CD4-positive, alpha-beta T cell treated with Interleukin-6 for 4 hours (primary cell): ENCODE measurements at places on chromosomes 12 and 14.

DNA sequence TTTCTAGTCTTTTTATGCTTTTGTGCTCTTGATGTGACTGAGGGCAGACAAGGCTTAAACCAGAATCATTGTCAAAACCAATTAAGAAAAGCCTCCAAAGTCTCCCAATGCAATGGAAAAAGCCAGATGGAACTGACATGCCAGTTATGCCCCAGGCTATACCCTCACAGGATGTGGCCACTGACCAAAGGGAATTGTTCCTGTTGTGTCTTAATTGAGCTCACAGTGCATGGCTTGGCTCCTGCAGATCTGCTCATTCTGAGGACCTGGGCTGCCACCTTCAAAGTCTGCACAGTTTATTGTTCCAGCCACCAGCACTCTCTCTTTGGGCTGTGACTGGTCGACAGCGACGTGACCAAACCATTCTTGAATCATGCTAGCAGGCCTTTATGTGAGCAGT lies 17.1 kb upstream of the BICD1 start:
- DNase-seq, result no peak

GRCh38 chr12:72141381-72141780 lies 130.8 kb upstream of the TRHDE start:
- DNase-seq, result no peak

GRCh38 chr12:122004633-122005071 lies 17.0 kb upstream of the BCL7A start:
- DNase-seq, result no peak

GRCh38 chr14:21915826-21916225 lies 242.2 kb upstream of the OR4E1 start:
- DNase-seq, result peak; percentile 31

GRCh38 chr12:28866715-28867503 lies 282.2 kb upstream of the FAR2 start:
- no peak for DNase-seq

GRCh38 chr14:43665570-43666267 lies 841.4 kb downstream of the FSCB start:
- DNase-seq, result no peak

GRCh38 chr14:99424306-99424877 lies 56.3 kb downstream of the SETD3 start:
- DNase-seq, result no peak

DNA sequence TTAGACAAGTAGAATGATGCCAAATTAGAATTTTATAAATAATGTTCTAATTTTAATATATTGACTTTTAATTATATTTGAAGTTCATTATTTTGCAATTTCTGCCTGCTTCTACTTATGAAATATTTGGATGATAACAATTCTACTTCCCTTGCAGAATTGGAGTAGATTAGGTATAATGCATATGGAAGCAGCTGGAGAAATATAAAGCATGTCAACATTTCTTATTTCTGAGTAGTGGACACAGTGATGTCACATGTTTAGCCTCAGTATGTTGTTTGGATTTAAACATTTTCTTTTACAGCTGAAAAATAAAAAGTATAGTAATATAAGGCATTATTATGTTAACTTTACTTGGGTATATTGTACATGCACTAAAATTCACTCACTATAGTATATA lies 344.2 kb upstream of the E2F7 start:
- no peak for DNase-seq

DNA sequence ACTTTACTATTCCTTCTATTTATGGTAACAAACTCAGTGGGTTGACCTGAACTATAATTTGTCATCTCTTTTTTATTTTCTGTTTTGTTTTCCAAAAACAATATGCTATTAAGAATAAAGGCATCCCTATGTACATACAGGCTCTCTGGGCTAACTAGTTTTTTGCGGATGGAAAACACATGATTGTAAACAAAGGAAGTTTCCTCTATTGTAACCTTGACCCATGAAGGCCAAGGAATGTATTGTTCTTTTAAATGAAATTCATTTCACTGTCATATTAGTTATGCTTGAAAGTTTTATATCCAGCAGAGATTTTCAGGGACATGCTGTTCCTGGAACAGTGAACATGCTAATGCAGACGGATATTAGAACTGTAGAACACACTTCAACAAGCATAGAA lies 705.0 kb upstream of the SEL1L start:
- no peak for DNase-seq

DNA sequence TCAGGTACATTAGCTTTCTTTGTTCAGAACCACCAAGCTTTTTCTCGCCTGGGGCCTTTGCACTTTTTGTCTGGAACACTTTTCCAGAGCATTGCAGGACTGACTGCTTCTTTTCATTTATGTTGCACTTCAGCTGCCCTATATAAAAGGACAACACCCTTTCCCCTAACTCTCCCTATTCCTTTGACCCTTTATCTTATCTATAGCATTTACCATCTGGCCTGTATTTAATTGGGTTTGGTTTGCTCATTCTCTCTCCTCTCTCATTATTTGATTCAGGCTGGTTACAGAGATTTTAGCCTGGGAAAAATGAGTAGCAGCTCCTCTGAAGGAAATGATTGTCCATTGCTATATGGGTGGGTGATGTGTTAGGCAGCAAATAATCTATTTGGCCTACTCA lies 165.4 kb downstream of the KICS2 start:
- no peak for DNase-seq

- DNase-seq, result peak; percentile 59
These were observed 74.2 kb upstream of the NAP1L1 start for GRCh38 chr12:76158518-76159321.

GRCh38 chr14:68674538-68675232 lies 118.2 kb downstream of the ZFP36L1 start:
- DNase-seq, result no peak

GRCh38 chr14:38073641-38074040 lies 134.1 kb upstream of the SSTR1 start:
- no peak for DNase-seq

GRCh38 chr14:32254952-32255679 lies 52.0 kb upstream of the RNU6-8 start:
- DNase-seq, result peak; percentile 59

DNA sequence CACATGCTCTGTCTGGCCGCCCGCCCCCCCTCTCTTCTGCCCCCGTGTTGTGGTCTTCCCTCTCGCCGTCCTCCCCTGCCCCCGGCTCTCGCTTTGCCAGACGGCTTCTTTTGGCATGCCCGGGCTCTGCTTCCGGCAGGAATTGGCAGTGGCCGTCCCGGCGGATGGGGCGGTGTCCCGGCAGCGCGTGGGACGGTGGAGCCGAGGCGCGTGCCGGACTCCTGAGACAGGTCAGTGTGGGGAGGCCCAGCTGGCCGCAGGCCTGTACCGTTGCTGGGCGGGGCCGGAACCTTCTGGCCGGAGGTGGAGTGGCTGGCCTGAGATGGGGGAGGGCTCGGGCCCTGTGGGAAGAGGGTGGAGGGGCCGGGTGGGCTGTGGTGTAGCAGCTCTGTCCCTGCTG lies 17.1 kb downstream of the KIF26A start:
- no peak for DNase-seq

DNA sequence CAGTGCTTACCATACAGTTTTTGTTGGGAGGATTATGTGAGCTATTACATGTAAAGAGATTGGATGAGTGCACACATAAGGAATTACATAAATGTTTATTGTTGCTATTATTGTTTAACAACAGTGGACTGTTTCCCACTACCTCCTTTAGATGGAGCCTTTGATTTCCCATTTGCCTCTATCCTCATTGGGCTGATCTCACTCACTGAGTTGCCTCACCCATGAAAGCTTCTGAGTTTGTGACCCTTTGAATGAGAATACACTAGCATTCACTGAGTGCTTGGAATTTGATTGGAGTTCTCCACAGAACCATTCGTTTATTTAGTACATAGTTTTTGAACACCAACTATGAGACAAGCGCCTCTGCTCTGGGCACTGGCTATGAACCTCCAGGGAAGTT lies 121.0 kb downstream of the HELB start:
- no peak for DNase-seq

DNA sequence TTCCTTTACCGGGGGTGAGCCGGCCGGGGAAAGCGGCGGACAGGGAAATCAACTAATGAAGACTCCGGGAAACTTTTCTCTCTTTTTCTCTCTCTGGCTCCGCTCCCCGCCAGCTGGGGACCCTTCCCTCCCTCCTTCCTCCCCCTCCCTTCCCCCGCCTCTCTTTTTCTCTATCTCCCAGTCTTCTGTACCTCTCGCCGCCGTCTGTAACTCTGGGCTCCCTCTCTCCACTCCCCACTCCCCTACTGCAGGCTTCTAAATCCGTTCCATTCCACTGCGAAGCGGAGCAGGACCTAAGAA lies 6.9 kb upstream of the HOXC11 start:
- no peak for DNase-seq

DNA sequence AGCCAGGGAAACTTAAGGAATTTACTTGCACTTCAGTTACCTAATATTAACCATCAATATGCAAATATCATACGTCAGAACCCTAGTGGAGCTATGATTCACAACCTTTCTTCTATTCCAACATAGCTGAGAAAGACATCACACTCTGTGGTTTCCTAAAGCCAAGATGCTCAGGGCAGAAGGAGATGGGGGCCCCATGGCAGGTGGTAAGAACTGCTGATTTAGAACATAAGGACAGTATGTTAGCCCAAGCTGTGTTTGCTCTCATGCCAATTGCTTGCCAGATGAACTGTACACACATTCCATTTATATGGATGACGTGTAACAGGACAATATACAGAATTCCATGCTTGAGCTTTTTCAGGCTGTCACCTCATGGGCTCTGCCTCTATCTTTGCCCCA lies 34.6 kb downstream of the HECTD4 start:
- DNase-seq, result no peak

DNA sequence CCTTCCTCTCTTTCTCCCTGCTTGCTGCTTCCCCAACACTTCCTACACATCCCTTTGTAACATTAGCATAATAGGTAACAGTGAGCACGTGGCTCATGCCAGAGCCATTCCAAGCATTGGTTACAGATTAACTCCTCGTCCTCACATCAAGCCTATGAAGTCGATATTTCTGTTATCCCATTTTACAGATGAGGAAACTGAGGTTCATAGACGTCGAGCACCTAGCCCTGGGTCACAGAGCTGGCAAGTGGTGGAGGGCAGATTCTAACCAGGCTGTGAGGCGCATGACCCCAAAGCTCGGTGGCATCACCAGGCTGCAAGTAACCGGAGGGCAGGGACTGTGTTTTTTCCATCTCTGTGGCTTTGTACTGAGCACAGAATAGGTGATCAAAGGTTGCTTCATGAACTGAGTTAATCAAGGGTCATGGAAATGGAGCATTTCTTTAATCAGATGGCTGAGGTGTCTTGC lies 5.7 kb upstream of the SERPINA1 start:
- no peak for DNase-seq

DNA sequence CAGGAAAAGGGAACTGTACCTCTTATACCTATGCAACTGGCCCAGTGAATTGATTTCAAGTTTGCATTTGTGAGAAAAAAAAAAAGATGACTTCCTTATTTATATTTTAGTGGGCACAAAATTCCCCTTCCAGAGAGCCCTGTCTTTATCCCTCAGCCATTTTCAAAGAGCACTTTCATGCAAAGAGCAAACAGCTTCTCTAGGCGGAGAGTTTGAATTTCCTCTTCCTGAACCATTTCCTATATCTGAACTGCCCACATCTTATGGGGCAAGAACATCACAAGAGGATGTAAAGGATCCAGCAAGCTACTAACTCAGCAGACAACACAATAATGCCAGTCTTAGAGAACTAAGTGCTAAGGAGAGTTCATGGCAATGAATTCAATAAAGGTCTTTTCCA lies 22.3 kb upstream of the PLXNC1 start:
- no peak for DNase-seq

GRCh38 chr12:51517800-51518199 lies 73.2 kb upstream of the SCN8A start:
- no peak for DNase-seq

- no peak for DNase-seq
These were observed 60.7 kb downstream of the NTF3 start for GRCh38 chr12:5492562-5492961.

GRCh38 chr12:122963941-122964265 lies 2.4 kb downstream of the ABCB9 start:
- DNase-seq, result no peak

- DNase-seq, result peak; percentile 29
These were observed 1.5 kb downstream of the BIN2 start for GRCh38 chr12:51322452-51322851.

DNA sequence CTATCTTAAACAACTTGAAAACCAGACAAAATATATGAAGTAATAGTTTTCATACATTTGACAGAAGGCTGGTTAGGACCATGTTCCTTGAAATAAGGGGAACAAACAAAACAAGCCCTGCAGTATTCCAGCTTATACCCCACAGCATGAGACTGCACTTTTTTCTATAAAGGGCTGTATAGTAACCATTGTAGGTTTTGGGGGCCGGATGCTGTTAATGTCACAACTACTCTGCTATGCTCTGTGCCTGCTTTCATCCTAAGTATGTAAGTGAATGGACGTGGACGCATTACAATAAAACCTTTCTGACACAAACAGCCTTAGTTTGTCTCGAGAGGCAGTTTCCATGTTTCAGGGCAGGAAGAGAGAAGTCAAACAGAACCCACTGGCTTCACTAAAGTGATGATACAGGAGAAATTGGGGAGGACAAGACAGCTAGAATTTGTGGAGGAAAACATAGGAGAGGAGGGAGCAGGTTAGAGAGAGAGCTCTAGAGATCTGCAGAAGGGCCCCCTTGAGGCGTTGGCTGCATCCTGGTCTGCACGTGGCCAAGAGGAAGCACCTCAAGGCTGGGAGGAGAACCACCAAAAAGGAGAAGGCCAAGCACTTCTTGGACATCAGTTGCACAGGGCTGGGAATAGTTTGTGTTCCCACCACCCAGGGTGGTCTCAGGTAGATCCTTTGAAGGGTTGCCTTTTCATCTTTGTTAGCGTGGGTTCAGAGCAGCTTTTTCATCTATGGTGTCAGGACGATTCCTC lies 63.7 kb downstream of the TRAF3 start:
- no peak for DNase-seq

DNA sequence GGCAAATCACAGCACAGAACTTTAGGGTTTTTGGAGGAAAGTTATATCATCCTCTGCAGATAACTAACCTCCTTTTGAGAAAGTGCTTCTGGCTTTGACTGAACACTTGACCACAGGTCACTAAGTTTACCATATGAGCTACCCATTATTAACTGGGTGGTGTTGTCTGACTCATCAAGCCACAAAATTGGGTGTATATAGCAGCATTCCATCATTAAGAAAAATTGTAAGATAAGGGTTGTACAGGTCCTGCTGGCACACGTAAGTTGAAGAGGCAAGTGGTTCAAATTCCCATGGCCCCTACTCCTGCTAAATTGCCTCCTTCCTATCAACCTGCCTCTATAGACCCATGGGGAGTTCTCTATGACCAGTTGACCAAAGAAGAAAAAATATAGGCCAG lies 39.5 kb downstream of the L2HGDH start:
- no peak for DNase-seq

- no peak for DNase-seq
These were observed 59.0 kb downstream of the CACNA1C start for GRCh38 chr12:2111826-2112225.
